ENCODE measurements at places on chromosomes 3 and 15. TPM values are rescaled to one million over a fixed set of nuclear protein-coding genes. Genes with fewer than 3 reads are reported as not detected.

GRCh38 chr3:157618075-157618760 is 115.0 kb upstream of the VEPH1 start:
- DNase-seq = peak; percentile 36

- DNase-seq = no peak
These were observed 53.3 kb upstream of the TLE3 start for GRCh38 chr15:70151003-70151402.

GRCh38 chr3:82505079-82505756 is 743.8 kb upstream of the GBE1 start:
- no peak for DNase-seq

DNA sequence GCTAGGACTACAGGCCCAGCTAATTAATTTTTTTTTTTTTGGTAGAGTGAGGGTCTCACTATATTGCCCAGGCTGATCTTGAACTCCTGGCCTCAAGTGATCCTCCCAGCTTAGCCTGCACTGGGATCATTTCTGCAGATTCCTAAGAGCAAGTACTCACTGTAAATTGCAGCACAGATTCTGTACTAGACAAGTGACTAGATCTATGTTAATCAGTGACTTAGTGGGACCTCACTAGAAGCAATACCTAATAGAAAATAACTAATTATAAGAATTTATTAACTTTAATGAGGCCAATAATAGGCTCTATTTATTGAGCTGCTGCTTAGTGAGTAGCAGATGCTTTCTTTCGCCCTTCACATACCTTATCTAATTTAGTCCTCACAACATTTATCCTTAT is 10.6 kb upstream of the UTS2B start:
- DNase-seq = no peak

GRCh38 chr15:51200792-51201191 is 106.1 kb upstream of the TNFAIP8L3 start:
- no peak for DNase-seq

DNA sequence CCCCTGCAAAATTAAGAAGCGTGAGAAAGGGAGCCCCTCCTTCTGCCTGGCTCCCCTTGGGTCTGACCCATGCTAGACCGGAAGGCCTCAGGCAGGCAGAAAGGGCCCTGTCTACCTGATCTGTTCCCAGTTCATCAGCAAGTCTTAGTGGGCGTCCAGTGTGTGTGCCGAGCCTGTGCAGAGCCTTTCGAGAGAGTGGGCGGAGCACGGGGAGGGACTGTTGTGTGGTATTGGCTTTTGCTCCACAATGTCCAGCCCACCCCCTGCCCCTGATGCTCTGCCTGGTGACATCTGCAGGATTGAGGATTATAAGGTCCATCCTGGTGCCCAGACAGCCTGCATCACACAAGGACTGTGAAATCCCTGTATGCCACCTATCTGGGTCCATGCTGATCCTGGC is 82.9 kb downstream of the CHDH start:
- no peak for DNase-seq

DNA sequence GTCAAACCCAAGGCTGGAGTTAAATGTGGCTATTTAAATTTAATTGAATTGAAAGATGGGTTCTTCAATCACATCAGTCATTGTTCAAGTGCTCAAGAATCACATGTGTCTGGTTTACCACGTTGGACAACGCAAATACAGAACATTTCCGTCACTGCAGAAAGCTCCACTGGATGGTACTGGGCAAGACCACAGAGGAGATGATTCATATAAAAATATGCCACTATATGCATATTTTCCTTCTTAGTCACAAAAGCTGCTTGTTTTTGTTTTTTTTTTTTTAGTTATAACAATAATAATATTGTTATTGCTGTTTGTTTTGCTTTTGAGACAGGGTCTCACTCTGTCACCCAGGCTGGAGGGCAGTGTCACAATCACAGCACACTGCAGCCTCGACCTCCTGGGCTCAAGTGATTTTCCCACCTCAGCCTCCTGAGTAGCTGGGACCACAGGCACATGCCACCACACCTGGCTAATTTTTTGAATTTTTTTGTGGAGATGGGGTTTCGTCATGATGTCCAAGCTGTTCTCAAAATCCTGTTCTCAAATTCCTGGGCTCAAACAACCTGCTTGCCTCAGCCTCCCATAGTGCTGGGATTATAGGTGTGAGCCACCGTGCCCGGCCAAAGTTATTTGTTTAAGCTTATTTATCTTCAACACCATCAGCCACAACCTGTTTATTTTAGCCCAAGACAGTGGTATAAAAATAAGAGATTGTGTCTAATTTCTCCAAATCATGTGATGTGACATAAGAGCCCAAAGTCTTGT is 19.4 kb downstream of the RTP3 start:
- DNase-seq = no peak

GRCh38 chr15:49306551-49306950 is 116.5 kb upstream of the FGF7 start:
- no peak for DNase-seq

Gene ROBO2
- polyA plus RNA-seq = 90.1 TPM

Gene SLC28A1
- 0.75 TPM for polyA plus RNA-seq

Gene SLC27A2
- polyA plus RNA-seq = 0.79 TPM

Gene RBPMS2
- polyA plus RNA-seq = 11.3 TPM

Data from left renal pelvis (tissue), 4 donors.